Anterior cingulate cortex (tissue), 58 donors: ENCODE measurements at places on chromosomes 2 and 18.

GRCh38 chr2:67453310-67453709 lies 56.2 kb downstream of the ETAA1 start:
- DNase-seq, result no peak

GRCh38 chr2:641164-641871 lies 35.9 kb downstream of the TMEM18 start:
- DNase-seq, result no peak

GRCh38 chr18:79796016-79796415 lies 1.7 kb upstream of the KCNG2 start:
- no peak for DNase-seq

DNA sequence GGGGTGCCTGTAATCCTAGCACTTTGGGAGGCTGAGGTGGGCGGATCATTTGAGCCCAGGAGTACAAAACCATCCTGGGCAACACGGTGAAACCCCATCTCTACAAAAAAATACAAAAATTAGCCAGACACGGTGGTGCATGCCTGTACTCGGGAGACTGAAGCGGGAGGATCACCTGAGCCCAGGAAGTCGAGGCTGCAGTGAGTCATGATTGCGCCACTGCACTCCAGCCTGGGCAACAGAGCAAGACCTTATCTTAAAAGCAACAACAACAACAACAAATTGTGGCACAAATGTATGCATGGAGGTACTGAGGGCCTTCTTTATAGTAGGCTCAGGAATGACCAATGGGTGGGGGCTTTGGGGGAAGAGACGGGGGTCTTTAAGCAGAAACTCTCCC lies 38.5 kb downstream of the HPCAL1 start:
- no peak for DNase-seq

DNA sequence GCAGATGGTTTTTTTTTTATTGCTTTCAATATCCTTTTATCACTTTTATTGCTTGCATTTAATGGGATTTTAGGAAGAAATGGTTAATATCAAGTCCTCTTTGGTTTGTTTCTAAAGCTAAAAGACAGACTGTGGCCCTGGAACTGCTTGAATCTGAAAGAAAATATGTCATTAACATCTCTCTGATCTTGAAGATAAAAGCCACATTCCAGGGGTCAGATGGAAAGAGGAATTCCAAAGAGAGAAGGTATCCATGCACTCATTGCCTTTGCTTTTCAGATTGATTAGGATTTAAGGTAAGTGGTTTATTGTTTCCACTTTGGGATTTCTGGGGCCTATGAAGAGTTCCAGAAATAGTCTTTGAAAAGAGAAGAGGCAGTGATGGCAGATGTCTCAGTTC lies 54.1 kb downstream of the ARHGEF33 start:
- DNase-seq, result no peak

- no peak for DNase-seq
These were observed 47.2 kb downstream of the FAM124B start for GRCh38 chr2:224354632-224355211.

- no peak for DNase-seq
These were observed 40.0 kb downstream of the STAT1 start for GRCh38 chr2:190973726-190974628.

DNA sequence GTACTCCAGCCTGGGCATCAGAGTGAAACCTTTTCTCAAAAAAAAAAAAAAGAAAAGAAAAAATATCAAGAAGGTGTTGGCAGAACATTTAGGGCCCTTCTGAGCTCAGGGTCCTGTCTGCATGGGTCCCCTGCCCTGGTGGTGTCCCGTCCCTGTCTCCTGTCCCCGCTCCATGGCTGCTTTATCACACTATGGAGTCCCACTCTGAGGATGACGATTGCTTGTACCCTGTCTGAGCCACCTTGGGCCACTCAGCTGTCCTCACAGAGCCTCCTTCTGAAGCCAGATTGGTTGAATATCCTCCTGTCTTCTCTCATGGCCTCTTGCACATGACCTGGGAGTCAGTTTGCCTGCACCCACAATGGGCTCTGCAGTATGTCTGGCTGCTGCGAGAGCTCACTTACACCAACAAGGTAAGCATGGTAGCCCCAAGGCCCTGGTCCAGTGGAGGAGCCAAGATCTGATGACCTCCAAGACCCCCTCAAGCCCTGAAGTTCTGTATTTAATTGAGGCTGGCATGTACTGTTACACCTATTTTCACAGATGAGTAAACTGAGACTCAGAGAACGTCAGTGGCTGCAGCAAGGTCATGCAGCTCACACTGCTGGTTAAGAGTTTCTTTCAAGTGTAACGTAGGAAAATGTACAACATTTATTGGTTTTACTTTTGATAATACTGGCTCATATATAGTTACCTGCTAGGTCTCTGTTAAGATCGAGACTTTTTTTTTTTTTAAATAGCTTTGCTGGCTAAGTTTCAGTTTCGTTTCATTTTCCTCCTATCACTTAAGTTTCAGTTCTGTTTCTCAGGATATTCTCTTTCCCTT lies 16.9 kb upstream of the ZCCHC2 start:
- no peak for DNase-seq

DNA sequence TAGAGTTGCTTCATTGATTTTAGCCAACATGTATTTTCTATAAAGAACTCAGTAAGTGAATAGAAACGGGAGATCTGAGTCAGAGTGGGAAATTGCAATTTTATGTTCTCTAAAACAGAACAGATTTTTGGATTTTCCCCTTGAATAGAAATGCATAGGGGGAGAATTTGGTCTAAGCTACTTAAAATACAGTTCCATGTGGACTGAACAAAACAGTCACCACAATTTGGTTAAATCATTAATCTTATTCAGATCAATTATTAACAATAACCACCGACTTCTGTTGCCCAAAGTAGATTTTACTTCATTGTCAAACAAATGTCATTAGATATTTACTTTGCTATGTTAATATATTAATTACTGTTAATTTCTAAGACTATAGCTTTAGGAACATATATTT lies 107.7 kb downstream of the SCG2 start:
- no peak for DNase-seq

- no peak for DNase-seq
These were observed 696.8 kb downstream of the LRRTM4 start for GRCh38 chr2:76825140-76825970.

DNA sequence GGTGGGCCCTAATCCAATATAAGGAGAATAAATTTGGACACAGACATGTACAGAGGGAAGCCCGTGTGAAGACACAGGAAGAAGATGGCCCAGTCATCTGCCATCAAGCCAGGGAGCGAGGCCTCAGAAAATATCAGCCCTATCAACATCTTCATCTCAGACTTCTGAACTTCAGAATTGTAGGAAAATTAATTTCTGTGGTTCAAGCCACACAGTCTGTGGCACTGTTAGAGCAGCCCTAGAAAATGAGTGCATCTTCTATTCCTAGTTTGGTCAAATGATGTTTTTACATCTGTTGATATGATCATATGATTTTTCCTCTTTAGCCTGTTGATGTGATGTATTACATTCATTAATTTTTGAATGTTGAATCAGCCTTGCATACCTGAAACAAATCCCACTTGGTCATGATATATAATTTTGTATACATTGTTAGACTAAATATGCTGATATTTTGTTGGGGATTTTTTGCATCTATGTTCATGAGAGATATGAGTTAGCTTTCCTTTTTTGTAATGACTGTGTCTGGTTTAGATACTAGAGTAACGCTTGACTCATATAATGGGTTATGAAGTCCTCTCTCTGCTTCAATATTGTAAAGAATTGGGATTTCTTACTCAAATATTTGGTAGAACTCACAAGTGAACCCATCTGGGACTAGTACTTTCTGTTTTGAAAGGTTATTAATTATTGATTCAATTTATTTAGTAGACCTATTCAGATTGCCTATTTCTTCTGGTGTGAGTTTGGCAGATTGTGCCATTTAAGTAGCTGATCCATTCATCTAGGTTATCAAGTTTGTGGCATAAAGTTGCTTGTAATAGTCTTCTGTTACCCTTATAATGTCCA lies 451.4 kb downstream of the EIPR1 start:
- DNase-seq, result no peak

- DNase-seq, result no peak
These were observed 81.9 kb downstream of the TCF4 start for GRCh38 chr18:55506074-55506473.

DNA sequence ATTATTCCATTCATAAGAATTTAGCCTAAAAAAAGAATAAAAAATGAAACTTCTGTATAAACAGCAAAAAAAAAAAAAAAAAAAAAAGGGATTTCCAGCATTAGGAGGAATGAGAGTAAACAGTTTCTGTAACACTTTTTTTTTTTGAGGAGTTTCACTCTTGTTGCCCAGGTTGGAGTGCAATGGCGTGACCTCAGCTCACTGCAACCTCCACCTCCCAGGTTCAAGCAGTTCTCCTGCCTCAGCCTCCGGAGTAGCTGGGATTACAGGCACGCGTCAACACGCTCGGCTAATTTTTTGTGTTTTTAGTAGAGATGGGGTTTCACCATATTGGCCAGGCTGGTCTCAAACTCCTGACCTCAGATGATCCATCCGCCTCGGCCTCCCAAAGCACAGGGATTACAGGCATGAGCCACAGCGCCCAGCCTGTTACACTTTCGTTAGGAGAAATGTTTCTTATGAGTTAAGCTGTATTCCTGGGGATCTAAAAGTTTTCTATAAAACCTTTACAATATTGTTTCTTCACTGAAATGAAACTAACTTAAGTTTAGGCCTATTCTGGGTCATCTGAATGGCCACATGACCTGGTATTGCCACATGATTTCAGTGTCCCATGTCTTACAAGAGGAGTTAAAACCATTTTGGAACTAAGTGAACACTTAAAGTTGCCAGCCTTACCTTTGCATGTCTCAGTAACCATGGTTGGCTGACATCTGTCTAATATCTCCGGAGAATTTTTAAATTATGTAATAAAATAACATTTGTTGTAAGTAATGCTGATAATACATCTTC lies 17.5 kb downstream of the SMAD2 start:
- DNase-seq, result no peak

DNA sequence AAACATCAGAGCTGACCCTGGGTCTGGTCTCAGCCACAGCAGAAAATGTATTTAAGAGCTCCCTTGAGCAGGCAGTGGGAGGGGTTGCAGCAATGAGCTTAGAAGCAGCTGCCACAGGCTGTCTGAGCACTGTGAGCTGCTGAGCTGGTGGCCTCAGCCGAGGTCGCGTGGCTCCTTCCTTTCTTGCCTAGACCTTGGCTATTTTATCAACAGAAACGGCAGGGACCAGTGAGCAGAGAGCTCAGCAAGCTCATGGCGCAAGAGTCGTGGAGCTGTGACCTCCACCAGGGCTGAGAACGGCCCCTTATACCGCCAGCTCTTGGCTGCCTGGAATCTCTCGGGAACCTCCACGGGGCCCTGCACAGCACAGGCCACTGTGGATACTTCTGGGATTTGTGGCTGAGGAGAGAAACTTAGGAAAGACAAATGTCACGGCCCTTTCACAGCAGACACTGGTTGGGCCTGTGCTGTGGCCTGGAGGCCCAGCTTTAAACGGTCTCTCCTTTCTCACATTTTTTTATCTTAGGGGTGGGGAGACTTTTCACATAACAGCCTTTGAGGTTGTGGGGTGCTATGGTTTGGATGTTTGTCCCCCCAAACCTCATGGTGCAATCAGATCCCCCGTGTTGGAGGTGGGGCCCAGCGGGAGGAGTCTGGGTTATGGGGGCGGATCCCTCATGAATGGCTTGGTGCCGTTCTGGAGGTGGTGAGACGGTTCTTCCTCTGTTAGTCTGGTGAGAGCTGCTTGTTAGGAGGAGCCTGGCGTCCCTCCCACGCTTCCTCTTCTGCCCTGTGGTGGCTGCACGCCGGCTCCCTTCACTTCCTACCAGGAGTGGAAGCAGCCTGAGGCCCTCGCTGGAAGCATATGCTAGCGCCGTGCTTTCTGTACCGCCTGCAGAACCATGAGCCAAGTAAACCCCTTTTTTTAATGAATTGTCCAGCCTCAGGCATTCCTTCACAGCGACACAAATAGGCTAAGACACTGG lies 1.7 kb downstream of the ALLC start:
- no peak for DNase-seq

GRCh38 chr18:48874701-48875162 lies 76.0 kb downstream of the SMAD7 start:
- DNase-seq, result no peak

DNA sequence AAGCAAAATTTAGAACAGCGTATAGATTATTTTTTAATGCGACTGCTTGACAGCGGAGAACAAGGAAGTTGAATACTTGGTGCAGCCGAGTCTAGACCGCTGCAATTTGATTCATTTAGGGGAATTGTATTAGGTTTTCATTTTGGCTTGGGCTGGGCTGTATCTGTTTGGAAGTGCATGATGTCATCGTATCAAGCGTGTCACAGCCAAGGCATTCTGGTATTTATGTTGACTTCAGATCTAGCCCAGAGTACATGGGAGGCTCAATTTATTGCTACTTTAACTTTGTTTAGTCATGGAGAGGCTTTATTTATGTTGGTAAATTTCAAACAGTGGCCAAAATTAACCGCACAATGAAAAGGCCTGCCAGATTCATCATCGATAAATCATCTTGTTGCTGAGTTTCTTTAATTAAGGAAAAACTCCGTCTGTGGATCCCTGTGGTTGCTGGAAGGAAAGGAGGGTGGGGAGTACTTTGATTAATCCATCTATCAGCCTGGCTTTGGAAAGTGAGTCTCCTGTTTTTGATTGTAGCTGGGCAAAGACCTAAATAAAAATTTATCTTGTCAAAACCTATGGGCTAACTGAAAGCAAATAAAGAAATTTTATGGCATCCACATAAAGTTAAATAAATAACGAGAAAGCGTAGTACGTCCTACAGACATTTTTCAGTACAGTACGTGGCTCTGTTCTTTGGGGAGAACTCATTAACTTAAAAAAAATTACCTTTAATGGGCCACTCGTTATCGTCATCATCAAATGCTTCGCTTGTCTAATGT lies 230.4 kb upstream of the SPRED2 start:
- DNase-seq, result no peak

GRCh38 chr2:200523158-200523557 lies 2.8 kb upstream of the SGO2 start:
- DNase-seq, result no peak

DNA sequence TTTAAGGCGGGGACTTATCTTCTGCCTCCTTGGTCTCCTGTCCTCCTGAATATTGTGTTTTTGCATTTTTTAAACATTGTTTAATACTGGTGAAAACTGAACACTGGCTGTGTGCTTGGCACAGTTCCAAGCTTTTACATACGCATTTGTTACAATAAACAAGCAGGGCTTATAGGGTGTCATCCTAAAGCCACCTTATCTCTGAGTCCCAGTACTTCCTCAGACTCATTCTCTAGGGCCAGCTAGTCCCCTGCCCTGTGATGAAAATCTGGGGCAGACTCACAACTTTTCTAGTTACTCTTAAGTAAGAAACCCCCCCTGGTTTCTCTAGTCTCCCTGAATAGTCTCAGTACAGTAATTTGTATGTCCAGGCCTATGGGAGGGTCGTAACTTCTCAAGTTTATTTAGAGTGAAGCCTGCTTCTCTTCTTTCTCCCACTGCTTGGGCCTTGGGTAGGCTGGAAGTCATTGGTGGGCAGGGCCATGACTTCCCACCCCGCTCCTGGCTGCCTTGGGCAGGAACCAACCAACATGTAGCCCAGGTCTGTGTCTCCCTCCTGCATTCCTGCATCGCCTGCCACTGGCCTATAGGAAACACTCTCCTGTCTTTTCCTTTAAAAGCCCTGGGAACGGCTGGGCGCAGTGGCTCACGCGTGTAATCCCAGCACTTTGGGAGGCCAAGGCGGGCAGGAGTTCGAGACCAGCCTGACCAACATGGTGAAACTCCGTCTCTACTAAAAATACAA lies 7.7 kb upstream of the KCNE4 start:
- DNase-seq, result no peak

GRCh38 chr2:11932962-11933361 lies 186.5 kb downstream of the LPIN1 start:
- DNase-seq, result no peak

- no peak for DNase-seq
These were observed 142.6 kb upstream of the COPS8 start for GRCh38 chr2:236943068-236943467.
